ENCODE measurements at places on chromosomes 3 and 15.

GRCh38 chr15:51450001-51450400, 108.5 kb downstream of the GLDN start:
- DNase-seq = no peak

- no peak for DNase-seq
These were observed 307.1 kb downstream of the IL20RB start for GRCh38 chr3:137264843-137265330.

- no peak for DNase-seq
These were observed 90.9 kb downstream of the SAMMSON start for GRCh38 chr3:70090322-70090913.

- no peak for DNase-seq
These were observed 113.9 kb downstream of the DGKG start for GRCh38 chr3:186247821-186248814.

GRCh38 chr3:99865321-99865720, 47.7 kb downstream of the CMSS1 start:
- DNase-seq = no peak

- DNase-seq = no peak
These were observed 10.5 kb upstream of the NUDT16 start for GRCh38 chr3:131370935-131371687.

DNA sequence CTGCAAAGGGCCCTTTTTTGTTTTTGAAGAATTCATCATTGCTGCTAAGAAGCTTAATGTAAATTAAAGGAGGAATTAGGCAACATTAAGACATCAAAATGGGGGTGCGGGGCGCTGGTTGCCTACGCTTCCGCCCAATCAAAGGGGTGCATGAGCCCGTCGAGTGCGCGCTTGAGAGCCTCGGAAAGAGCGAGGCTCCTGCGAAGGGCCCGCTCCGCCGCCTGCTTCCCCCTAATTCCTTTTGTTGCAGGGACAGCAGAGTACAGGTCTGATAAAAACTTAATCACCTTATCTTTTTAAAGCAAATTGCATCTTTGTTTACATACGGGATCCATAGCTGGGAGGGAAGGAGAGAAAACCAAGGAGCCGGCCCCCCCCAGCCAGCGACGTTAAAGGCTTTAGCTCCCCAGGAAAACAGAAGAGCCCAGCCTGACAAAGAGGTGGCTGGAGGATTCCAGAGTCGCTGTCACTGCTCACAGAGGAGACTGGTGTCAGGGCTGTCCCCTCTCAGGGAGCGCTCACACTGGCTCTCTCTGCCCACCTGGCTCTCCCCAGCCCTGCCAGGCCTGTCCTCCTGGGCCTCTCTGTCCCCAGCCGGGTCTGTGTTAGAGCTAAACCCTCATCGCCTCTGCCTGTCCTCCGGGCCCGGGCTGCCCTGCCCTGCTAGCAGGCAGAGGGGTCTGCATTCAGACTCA, 67.3 kb downstream of the DNAJB8 start:
- DNase-seq = no peak

DNA sequence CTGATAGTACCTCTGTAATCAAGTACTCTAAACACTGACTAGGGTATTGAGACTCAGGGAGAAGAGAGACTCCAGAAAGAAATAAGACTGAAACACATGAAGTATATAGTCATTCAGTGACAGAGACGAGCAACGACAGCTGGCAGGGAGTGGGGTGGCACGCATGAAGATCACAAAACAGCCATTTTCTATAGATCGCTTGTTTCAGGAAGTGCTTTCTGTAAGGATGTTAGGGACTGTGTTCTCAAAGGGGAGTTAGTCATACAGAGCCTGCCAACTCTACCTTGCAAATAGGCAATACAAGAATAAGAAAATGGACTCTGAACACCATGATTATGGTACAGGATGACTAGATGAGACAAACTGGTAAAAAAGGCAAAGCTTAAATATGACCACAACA, 139.5 kb downstream of the TBL1XR1 start:
- no peak for DNase-seq

DNA sequence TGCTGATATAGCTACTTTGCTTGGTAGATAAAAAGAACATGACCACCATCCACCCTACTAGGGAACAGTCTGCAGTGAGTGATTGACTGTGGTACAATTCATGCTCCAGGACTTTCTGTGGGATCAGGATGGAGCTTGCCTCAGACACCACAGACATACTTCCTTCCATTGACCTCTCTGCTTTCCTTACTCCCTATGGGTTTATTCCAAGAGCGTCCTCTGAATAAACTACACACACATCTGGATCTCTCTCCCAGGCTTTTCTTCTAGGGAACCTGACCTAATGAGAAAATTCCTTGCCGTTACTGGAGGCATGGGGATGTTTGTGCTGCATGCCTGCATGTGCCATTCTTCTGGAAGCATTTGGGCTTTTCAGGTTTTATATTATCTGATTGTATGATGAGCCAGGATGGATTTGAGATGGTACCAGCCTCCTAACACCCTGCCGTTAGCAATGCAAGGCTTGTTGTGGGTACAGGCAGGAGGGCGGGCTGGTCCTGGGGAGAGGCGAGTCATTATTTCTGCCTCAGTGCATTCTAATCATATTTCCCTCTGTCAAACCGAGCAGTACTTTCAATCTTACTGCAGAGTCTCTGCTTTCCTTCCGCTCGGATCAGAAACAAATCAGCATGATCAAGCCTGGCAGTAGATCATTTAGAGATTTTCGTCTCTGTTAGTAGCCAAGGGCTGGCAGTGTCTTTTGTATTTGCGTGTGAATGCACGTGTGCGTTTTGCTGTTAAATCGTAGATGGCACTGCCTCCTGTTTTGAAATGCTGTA, 279.2 kb downstream of the PDCD6IP start:
- no peak for DNase-seq

DNA sequence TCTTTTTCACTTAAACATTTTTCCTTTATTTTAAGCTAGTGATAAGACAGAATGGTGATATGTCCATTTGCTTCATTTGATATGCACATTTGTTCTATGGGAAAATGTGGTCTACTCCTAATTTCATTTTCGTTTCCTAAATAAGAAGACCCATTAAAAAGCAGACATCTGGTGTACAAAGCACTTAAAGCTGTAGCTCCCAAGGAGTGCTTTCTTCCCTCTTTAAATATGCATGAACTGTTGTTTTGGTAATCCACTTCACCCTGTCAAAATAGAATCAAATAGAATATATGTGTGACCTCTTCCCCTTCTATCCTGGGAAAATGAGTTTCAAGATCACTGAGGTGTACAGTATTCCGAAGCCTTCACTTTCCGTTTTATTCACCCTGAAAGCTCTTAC, 182.8 kb downstream of the ROBO2 start:
- DNase-seq = no peak

DNA sequence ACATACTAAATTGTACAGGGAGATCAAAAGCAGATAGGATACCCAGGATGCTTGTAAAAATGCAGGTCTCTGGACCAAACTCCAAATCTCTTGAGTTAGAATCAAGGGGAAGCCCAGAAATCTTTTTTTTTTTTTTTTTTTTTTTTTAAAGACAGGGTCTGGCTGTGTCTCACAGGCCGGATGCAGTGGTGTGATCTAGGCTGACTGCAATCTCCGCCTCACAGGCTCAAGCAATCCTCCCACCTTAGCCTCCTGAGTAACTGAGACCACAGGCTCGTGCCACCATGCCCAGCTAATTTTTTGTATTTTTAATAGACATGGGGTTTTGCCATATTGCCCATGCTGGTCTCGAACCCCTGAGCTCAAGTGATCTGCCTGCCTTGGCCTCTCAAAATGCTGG, 373.5 kb downstream of the SHQ1 start:
- no peak for DNase-seq

GRCh38 chr15:45186771-45187577, 792 bp downstream of the SHF start:
- no peak for DNase-seq

DNA sequence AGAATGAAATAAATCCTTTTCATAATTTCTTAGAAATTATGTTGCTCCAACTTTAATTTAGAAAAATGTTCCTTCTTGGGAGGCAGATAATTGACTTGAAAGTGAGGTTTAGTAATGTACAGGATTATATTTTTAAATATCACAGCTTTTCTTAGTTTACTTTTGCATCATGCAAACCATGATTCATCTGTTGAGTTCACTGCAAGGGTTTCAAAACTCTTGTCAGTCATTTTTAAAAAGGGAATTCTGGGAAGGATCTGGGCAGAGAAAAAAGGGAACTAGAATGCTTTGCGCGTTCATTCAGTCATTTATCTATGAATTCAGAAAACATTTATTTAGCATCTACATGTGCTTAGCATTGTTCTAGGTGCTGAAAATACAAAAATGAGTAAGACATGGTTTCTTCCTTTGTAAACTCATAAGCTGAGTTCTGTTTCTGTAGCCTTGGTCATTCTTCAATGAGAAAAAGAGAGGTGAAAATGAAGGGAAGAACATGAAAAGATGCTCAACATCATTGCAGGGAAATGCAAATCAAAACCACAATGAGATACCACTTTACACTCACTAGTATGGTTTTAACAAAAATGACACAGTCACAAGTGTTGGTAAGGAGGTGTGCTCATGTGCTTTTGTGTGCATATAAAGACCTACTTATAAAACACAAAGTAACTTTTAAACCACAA, 209.1 kb downstream of the NR1D2 start:
- DNase-seq = no peak

DNA sequence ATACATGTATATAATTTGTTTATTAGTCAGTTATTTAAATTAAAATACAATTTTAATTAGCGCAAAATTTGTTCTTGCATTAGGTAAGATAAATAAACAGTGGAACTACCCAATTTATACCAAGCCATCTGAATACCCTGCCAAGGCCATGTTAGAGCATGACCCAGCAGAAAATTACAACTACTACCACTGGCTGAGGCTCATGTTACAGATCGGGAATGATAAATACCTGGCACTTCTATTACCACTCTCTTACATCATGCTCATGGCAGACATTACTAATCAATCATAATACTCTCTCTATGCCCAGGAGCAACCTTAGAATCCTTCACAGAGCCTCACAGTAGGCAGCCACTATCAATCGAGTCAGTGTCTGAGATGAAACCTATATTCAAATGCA, 21.2 kb upstream of the LMOD3 start:
- DNase-seq = no peak

- DNase-seq = no peak
These were observed 248.8 kb downstream of the SHOX2 start for GRCh38 chr3:157857440-157857839.

- no peak for DNase-seq
These were observed 73.0 kb downstream of the ATP1B3 start for GRCh38 chr3:141949399-141949798.

GRCh38 chr15:81595752-81596151, 221.7 kb upstream of the TMC3 start:
- no peak for DNase-seq

DNA sequence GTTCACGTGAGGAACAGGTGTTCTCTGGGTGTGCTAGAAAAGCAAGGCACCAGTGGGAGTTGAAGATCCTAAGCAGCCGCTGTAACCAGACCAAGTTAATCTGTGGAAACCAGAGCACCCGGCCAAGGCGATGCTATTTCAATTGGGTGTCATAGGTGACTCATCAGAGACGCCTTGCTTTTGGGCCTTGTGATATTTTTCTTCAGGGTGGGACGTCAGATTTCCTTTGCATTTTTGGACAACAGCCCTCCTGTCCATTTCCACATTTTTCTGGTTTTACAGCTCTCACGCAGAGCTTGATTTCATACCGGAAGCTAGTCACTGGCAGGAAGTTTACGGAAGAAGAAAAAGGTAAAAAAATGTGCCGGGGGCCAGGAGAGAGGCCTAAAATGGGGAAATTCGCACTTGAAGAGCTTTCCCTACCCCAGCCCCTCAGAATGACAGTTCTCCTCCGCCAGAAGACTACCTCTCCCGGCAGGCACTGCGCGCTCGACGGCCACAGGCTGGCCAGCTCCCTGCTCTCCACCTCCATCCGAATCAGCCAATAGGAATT, 471 bp upstream of the KBTBD8 start:
- DNase-seq = no peak

- DNase-seq = no peak
These were observed 342.5 kb downstream of the SHQ1 start for GRCh38 chr3:72505539-72506405.

GRCh38 chr3:130758624-130759369, 12.2 kb upstream of the PIK3R4 start:
- DNase-seq = no peak

- no peak for DNase-seq
These were observed 40.7 kb downstream of the ETV5 start for GRCh38 chr3:186068243-186068552.

- DNase-seq = no peak
These were observed 53.8 kb downstream of the CMSS1 start for GRCh38 chr3:99871231-99872045.

DNA sequence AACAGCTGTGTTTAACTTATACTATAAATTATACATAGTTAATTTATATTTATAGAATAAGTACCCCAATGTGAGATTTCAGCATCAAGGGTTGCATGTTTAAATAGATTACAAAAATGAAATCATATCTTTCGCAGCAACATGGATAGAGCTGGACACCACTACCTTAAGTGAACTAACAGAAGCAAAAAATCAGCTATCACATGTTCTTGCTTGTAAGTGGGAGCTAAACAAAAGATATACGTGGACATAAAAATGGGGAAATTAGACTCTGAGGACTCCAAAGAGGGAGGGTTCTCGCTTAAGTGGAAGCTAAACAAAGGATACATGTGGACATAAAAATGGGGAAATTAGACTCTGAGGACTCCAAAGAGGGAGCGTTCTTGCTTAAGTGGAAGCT, 626.5 kb upstream of the DPPA4 start:
- no peak for DNase-seq

DNA sequence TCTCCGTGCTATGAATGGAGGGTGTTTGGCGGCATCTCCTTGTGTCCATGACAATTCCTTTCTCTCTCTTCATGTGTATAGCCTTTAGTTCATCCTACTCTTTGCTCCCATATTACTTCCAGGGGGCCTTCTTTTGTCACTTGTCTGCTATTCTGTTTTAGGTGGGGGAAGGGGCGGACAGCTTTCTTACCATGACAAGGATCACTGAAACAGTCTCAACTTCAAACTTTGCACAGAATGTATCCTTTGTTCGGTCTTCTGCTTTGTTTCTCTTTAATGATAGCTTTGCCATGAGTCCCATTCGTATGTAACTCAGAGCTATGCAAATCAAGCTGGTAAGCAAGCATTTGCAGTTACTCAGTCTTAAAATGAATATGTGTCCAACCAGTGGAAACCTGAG, 294.2 kb downstream of the TIGIT start:
- no peak for DNase-seq

GRCh38 chr3:32371461-32372212, 20.0 kb upstream of the CMTM7 start:
- DNase-seq = no peak

GRCh38 chr3:183579967-183580900, 24.7 kb upstream of the KLHL6 start:
- no peak for DNase-seq

DNA sequence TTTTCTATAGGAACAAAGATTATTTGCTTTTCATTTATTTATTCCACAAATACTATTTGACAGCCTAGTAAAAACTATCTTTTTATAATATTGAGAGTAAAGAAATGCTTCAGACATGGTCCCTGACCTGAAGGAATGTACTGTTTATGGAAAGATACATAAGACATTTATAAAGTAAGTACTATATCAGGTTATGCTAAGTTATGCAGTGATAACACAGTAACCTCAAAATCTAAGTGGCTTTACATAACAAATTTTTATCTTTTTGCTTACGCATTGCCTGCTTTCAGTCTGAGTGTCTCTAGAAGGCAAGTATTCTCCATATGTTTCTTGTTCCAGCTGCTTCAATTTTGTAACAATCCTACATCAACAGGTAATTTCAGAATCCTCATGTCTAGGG, 694.0 kb downstream of the SQOR start:
- no peak for DNase-seq

- no peak for DNase-seq
These were observed 1.7 kb downstream of the SLC25A20 start for GRCh38 chr3:48896936-48897335.

- DNase-seq = no peak
These were observed 42.0 kb upstream of the TP63 start for GRCh38 chr3:189589179-189589569.
